ENCODE measurements at places on chromosomes 7 and 10.

DNA sequence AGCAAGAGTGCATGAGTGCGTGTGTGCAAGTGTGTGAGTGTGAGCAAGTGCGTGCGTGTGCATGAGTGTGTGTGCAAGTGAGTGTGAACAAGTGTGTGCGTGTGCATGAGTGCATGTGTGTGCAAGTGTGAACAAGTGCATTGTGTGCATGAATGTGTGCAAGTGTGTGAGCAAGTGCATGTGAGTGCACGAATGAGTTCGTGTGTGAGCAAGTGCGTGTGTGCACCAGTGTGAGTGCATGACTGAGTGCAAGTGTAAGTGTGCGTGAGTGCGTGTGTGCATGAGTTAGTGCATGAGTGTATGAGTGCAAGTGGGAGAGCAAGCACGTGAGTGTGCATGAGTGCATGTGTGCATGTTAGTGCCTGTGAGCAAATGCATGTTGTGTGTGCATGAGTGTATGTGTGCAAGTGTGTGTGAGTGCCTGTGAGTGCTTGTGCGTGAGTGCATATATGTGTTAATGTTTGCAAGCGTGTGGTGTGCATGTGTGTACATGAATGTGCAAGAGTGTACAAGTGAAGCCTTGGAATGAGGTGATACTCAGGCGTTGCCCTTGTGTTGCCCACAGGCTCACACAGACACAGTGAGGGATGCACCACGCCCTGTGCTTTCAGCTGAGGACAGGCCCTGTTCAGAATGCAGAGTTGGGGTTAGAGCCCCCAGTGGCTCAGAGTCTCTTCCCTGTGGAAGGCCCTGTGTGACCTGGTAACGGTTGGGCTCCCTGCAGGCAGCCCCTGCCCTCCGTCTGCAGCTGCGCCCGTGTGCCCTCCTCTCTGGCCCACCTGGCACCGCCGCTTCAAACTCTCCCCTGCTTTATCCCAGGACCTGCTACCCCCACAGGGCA is 97.1 kb downstream of the NKX6-2 start:
- no peak for DNase-seq

DNA sequence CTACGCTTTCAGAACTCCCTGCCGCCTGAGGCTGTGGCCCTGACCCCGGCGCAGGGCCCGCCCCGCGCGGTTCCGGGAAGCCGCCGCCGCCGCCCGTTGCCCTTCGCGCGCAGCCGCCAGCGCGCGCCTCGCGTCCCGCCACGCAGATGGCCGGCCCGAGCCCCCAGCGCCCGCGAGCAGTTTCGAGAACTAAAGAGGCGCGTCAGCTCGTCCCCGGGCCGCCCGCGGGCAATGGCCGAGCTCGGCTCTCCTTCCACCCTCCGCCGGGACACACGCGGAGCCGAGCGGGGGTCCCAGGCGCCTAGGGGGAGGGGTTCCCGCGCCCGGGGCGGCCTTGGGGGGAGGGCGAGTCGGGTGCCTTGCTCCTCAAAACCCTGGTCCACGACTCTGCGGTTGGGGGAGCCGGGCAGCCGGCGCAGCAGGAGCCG is 1.8 kb downstream of the HNRNPF start:
- DNase-seq, result no peak

GRCh38 chr10:25912866-25913265 is 21.2 kb upstream of the MYO3A start:
- no peak for DNase-seq

DNA sequence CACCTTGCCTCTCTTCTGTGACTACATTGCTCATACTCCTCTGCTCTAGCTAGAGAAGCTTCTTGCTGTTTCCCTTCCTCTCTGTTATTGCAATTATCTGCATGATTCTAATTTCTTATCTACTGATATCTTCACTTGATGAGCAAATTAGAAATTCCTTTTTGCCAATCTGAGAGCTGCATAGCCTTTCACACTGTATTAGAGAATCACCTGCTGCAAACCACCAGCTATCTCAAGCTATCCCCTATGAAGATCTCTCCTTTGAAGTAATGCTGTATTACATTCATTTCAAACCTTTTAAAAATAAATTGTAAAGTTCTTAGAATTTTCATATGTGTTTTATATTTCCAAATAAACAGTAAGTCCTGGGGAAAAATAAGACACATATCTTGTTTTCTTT is 89.0 kb upstream of the ZNF804B start:
- DNase-seq, result no peak

DNA sequence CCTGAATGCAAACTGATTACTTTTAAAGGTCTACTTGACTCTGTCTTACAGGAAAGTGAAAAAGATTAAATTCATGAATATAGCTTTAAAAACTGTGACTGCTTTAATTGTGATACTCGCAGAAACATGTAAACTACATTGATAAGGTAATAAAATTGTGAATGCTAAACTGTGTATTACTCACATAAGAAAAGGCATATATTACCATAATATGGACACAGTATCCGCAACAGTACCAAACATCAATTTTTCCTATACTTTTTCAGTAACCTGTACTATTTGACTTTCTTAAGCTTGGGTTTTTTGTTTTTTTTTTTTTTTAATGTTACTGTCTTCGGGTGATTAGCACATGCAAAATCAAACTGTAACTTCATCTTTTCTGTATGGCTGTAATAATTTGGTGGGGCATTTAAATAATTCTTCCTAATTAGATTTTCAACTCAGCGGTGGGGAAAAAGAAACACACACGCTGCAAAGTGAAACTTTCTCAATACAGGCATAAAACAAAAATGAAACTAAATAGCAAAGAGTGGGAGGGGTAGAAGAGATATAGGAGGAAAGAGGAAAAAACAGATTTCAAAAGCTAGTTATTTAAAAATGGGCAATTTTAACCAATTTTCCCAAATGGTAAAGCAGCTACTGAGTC is 23.2 kb downstream of the NT5C3A start:
- DNase-seq, result no peak

All from GF-D8 (cell line).